ENCODE measurements at places on chromosomes 1 and 21.
A peak's percentile ranks its signal among the peaks of the same experiment; 100 is the strongest.

DNA sequence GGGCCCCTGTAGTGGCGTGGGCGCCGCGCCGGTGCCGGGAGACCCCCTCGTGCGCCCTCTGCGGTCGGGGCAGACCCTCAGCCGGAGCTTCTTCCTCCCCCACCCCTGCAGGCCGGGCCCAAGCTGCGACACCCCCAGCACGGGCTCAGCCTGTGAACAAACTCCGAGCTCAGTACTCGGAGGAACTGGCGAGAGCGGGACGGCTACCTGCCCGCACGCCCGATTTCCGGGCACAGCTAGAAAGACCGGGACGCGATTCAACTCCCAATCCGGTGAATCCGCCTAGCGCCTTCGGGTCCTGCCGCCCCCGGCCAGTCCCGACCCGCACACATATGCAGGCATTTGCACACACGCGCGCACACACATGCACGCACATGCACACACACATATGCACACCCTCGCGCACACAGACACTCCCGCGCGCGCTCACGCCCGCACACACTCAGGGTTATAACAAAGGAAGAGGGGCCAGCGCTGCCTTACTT lies 580 bp upstream of the BLACAT1 start:
- no peak for DNase-seq

GRCh38 chr21:43340491-43341377 lies 86.2 kb downstream of the SIK1 start:
- no peak for DNase-seq

- DNase-seq, result no peak
These were observed 946.7 kb upstream of the B3GALT2 start for GRCh38 chr1:194133152-194133551.

DNA sequence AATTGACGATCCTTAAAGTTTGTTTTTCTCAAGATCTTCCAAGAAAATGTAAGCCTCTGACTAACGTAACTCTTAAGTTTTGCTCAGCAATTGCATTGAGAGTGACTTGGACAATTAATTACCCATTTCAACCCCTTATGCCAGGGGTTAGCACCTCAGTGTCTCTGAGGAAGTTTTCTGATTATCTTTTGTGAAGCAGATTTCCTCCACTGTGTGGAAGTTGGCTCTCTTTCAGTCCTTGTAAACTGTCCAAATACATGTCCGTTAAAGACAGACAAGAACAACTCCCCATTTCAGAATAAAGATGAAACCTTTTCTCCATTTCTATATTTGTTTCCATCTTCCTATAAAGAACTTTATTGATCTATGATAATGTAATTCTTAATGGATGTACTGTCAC lies 296.4 kb upstream of the FMN2 start:
- DNase-seq, result no peak

DNA sequence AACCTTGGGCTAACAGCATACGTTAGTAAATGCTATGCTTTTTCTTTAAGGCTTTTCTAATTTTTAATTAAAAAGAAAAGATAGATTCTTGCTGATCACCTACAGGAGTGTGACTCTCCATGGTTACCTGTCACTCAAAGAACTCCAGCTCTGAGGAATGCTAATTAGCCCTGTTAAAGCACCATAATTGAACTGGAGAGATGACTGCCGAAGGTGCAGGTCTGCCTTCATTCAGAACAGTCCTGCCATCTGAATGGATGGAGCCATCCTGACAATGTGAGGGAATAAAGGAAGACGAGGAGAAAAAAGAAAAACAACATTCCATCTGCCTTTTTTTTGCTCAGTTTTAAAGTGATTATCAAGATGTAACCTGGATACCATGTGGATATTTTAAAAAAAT lies 94.6 kb downstream of the ATP6V1G3 start:
- DNase-seq, result no peak

DNA sequence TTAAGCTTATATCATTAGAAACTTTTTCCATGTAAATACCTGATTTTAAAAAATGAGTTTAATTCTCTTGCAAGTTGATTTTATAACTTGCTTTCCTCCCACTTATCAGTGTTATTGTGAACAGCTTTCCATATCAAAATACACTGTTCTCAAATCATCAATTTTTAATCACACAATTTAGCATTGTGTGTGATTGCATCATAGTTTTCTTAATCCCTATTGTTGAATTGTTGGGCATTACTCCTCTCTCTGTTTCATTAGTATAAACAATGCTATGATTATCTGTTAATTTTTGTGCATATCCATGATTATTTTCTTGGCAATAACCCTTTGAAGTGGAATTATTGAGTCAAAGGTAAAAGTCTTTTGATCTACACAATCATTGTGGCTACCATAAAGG lies 48.7 kb downstream of the ROR1 start:
- DNase-seq, result no peak

- no peak for DNase-seq
These were observed 18.2 kb downstream of the RCAN1 start for GRCh38 chr21:34596561-34597271.

- no peak for DNase-seq
These were observed 146.0 kb downstream of the RERE start for GRCh38 chr1:8671306-8671917.

DNA sequence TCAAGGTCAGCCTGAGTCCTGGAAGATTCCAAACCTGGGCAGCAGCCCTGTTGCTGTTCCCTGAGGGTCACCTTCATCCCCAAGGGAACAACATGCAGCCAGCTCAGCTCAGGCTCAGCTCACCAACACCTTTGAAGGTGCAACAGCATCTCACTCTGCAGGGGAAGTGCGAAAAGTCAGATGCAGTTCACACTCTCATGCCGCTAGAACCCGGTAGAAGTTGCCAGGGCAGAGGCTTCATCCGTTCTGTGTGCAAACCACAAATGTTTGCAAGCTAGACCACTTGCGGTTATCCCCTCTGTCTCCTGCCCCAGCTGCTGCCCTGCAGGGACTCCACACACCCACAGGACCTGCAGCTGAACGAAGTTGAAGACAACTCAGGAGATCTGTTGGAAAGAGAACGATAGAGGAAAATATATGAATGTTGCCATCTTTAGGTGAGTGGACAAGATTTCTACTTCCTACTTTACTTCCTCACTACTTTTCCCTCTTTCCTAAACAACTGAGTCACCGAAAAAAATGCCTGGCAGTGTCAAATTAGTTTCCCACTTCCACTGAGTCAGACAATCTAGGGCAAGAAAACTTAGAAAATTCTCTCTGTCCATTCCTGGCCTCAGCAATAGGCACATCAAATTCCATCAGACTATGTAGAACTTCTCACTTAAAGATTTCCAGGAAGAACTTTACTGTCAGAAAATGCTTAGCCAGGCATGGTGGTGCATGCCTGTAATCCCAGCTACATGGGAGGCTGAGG lies 1.8 kb upstream of the FCRL6 start:
- peak; percentile 36 for DNase-seq

DNA sequence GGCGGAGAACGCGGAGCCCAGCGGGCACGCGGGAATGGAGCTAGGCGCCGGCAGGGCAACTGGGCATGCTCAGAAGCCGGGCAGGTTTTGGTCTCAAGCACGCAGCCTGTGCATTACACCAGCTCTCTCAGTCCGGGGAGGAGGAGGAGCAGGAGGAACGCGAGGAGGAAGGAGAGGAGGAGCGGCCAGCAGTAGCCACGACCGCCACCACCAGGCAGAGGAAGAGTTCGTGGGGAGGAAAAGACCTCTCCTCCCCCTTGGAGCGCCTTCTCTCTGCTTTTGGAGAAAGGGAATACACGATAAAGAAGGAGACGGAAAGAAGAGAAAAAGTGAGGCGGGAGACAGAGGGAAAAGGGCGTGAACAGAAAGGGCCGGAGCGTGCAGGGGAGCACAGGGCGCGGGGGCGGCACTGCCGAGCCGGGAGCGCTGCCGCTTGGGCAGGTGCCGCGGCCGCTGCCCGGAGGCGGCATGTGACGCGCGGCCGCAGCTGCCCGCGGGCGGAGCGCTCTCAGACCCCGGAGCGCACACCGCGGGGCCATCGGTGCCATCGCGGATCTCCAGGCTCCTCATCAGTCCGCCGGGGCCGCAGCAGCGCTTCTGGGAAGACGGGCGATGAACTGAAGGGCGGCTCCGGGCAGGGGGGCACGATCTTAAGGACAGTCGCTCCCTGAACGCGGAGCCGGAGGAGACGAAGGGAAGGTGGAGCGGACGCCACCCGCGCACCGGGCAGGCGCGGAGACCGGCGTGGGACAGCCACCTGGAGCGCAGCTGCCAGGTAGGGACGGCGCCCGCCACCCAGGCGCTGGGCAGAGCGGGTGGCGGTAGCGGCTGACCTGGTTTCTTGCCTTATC lies at the start of gene CHRM3:
CHRM3 (plus strand) TSS at position 116 of the 851 bp plus-strand sequence. CDS start 520,884 bp downstream, outside the sequence.
- DNase-seq, result no peak

GRCh38 chr1:185896863-185897262 lies 162.7 kb downstream of the HMCN1 start:
- DNase-seq, result no peak

DNA sequence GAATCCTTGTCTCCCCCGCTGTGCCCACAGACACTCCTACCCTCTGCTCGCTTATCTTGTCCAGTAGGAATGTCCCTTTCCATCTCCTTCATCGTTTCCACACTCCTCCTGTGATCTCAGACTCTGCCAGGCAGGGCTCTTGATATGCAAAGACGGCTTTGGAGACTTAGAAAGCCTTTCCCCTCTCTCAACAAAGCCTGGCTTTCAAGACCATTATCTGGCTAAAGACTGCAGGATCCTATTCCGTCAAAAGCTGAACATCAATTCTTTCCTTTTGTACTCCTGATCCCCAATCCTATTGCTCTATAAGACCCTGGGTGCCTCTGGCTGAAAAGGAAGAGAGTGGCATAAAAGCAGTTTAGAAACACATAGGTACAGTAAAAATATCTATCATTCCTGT lies 63.9 kb downstream of the SDC3 start:
- no peak for DNase-seq

GRCh38 chr1:112938210-112938609 lies 17.8 kb downstream of the SLC16A1 start:
- DNase-seq, result no peak

- no peak for DNase-seq
These were observed 323.7 kb downstream of the PLPP3 start for GRCh38 chr1:56255516-56256152.

- DNase-seq, result no peak
These were observed 57.7 kb downstream of the RGSL1 start for GRCh38 chr1:182507685-182508084.

GRCh38 chr1:171909711-171910110 lies 68.4 kb downstream of the DNM3 start:
- no peak for DNase-seq

- DNase-seq, result no peak
These were observed 4.4 kb downstream of the MAP3K21 start for GRCh38 chr1:233331676-233332519.

DNA sequence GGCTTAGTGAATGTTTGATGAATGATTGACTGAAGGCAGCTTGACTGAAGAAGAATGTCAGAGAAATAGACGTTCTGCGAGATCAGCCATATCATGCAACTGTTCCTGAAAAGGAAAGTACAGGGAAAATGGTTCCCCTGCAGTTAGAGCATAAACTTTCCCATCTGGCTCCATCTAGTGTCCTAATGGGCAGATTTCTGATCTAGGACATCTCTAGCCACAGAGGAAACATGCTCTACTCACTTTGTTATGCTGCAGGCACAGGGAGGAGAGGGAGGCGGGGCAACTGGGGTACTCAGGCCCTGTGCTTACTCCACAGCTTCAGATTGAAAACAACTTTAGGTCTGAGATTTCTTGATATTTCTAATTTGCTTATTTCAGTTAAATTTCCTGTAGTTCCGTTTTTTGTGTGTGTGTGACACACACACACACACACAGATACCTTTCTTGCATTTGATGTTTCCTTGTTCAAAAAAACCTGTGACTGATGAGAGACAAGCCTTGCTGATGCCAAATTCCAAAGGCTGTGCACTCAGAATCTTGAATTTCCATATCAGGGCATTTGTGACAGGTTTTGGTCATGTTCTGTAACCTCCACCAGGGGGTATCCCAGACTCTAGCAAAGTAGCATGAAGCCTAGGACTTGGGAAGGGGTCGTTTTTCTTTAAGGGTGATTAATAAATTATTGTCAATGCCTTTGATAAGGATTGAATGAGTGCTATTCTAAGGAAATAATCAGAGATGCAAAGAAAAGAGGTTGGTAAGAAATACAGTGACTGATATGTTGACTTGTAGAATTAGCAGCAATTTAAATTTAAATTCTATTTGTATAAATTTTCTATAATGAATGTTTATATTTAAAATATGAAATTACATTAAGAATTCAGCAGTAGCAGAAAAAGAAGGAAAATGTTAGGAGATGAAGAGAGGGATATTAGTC lies 139.7 kb upstream of the BEND5 start:
- DNase-seq, result no peak

DNA sequence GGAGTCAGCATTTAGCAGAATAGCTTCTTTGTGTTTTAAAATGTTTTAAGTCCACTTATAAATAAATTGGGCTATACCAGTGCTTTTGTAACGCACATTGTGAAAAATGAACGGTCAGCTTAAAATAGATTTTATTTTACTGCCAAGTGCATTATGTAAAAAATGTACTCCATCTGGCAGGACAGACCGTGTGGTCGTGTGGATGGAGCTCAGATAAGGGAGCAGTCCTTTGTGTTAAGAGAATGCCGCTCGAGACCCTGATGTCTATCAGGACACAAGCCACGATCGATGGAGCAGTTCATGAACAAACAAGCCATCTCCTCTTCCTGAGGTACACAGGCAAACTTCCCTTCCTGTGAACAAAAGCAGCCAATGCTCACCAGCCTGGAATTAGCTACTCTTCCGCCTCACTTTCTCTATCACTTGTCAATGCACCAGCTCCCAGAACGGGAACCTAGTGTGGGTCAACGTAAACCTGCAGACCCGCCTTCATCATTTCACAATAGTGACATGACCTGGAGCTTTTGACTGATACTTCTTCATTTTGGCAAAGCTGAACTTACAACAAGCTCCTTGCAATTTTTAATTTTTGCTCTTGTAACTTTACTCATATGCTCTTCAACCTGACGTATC lies 243.5 kb downstream of the TGFB2 start:
- DNase-seq, result no peak

DNA sequence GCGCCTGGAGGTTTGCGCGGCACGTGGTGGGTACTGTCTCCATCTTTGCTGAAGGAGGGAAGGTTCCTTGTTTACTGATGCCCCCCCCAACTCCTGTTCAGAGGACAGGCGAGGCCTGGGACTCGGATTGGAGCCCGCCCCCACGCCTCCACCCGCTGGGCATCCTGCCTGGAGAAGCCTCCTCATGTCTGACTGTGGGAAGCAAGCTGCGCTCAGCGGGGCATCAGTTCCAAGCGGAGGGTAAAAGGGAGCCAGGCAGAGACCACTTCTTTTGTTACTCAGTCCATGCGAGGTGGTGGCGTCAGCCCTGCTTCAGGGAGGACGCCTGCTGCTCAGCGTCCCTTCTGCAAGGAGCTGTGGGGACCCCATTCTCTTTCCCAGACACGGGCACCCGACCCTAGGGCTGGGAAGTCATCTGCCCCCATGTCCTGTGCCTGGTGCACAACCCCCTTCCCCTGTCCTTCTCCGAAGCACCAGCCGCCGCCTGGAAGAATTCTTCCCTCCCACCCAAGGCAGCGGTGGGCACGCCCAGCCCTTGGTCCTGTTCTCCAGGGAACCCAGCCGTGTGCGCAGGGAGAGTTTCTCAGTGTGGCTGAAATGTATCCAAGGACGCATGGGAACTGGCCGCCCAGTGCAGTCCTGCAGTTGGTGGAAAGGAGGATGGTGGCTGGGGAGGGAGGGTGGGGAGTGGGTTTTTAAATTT lies 414.0 kb downstream of the CAMTA1 start:
- no peak for DNase-seq

GRCh38 chr1:116738673-116739370 lies 15.4 kb upstream of the CD2 start:
- peak; percentile 74 for DNase-seq

Measured in GM06990 (cell line).